ENCODE measurements at places on chromosomes 12 and 14.
A peak's percentile ranks its signal among the peaks of the same experiment; 100 is the strongest.

DNA sequence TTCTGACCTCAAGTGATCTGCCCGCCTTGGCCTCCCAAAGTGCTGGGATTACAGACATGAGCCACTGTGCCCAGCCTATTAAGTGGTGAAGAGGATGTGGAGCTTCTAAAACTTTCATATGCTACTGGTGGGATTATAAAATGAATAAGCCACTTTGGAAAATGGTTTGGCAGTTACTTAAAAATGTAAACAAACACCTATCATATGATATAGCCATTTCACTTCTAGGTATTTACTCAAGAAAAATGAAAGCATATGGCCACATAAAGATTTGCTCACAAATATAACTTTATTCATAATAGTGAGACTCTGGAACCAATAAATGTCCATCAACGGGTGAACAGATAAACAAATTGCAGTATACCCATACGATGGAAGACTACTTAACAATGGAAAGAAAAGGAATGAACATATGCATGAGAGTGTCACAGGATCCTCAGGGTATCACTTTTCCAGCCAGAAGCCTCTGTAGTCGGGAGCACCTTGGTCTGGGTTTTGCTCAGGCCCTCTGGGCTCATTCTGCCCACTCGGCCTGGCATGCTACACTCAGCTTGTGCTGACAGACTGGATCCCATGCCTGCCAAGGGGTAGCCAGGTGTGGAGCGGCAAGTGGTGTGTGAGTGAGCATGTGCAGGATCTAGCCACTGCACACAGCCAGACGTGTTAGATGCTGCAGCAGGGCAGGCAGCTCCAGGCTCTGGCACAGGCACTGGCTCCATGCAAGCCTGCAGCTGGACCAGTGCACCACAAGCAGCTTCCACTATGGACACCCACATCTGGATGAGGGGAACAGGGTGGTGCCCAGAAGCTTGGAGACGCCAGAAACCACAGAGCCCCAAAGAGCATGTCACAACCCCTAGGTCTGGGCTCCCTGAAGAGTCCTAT is 213.2 kb upstream of the DIO3 start:
- DNase-seq, result no peak

- no peak for DNase-seq
Observed at GRCh38 chr14:36626151-36626550, 35.5 kb upstream of the PAX9 start.

- DNase-seq, result peak; percentile 78
Observed at GRCh38 chr12:69415471-69416275, 54.5 kb upstream of the FRS2 start.

- no peak for DNase-seq
Observed at GRCh38 chr12:121086781-121087295, 45.8 kb upstream of the P2RX7 start.

DNA sequence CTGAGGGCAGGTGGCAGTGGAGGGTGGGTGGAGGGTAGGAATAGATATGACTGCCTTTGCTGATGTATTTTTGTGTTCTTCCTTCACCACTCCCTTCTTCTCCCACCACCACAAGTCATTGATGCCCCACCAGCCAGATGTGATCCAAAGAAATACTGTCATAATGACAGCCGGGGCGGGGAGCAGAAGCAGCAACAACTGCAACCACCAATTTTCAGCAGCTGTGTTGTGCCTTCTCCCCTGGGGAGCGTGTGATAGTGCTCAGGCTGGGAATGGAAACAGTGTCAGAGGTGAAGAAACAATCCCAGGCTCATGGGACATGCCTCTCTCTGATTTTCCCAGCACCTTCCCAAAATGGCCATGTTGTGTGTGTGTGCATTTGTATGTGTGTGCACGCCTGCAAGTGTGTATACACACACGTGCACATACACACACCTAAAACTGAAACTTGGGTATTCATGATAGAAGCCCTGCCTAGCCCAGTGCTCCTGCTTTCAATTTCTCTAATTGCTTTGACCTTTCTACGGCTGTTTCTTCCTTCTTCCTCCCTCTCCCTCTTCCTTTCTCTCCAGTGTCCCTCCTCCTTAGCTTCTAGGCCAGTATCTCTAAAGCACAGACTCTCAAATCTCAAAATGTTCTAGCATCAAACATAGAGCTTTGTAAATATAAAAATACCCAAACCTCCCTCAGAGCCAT is 299.2 kb upstream of the FKBP4 start:
- no peak for DNase-seq

DNA sequence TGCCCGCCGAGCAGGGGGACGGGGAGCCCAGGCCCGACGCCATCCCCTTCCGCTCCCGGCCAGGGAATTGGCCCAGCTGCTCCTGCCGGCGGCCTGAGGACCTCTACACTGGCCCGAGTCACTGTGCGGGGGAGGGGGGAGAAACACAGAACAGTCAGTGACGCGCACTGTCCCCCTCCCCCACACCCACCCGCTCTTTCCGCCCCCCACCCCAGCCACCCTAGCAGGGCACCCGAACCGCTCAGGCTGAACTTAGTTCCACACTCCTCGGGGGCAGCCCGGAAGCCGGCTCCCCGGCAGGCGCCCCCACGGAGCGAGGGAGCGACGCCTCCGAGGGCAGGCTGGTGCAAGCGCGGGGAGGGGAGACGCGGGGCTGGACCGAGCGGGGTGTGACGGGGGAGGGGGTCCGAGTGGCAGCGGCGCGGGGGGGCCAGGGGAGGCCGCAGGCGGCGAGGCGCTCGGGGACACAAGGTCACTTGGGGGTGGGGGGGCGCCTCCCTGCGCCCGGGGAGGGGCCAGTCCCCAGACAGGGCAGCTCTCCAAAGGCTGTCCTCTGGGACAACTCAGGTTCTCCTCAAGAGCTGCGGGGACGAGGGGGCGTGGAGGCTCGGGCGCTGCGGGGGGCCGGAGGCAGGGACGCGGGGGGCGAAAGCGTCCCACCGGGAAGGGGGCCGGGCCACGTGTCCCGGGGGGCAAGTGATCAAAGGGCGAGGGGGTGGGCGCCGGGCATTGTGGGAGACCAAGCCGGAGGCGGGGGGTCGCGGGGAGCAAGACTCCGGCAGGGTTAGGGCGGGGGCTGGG is 648 bp downstream of the CHD4 start:
- DNase-seq, result no peak

GRCh38 chr12:122282061-122282460 is 15.8 kb upstream of the VPS33A start:
- peak; percentile 14 for DNase-seq

DNA sequence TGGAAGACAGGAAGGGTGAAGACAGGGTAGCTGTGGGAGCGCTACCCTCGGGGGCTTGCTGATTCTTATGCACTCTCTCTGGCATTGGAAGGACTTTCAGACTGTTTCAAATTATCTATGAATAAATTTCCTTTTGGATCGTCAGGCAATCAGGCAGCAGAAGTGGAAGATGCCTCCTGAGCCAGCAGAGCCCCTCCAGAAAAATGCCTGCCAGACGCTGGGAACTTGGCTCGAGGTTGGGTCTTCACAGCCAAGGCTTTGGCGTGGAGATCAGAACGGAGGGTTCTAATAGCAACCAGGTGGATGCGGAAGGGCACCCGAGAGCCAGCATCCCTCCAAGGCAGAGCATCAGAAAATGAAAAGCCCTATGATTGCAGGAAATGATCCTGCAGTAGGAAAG is 119.2 kb upstream of the RFLNA start:
- no peak for DNase-seq
